ENCODE measurements at places on chromosomes 12 and 14. TPM values are rescaled to one million over a fixed set of nuclear protein-coding genes. Genes with fewer than 3 reads are reported as not detected.

Gene RD3L
- total RNA-seq: not detected

Gene NUAK1
- total RNA-seq: 13.3 TPM

Gene HOXC6
- 5.0 TPM for total RNA-seq

Gene ADAM21
- total RNA-seq: not detected

Gene ABCC9
- not detected for total RNA-seq
